ENCODE measurements at places on chromosomes 3 and 15.

DNA sequence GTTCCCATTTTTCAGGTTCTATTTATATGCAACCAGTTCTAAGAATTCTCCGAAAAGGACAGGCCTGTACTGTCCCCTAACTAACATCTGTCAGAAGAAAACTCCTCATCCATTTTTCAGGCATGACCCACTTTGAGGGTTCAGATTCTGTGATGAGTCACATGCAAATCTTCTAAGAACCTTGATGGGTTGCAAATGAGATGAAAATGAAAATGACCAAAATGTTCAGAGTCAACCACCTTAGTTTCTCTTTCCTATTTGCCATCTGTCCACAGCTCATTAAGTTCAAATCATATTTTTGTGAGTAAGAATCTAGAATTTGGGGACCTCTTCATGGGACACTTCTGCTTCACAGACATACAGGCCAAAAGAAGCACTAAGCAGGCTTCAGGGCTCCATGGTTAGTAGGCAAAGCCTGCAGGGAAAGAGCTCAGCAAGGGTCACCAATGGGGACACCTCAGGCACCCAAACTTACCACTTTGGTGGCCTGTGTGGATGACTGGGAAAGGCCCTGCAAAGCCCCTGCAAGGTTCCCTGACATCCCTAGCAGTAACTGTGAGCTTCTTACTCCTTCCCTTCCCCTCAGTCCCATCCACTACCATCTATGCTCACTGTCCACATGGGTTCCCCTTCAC is 122.0 kb downstream of the WDR76 start:
- no peak for DNase-seq

DNA sequence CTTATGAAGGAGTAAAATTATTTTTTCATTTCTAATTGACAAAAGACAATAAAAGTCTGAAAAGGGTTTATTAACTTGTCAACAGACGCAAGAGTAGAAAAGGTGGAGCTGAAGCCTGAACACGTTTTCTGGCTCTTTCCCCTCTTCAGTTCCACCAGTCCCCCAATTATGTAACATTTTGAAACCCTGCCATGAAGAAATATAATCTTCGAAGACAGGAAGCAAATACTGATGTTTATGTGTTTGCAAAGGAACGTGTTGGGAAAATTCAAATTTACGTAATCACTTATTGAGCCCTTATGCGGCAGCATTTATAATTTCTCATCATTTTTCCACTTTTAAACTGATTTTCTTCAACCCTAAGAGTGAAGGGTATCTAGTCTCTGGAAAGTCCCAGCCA is 767 bp downstream of the AP3S2 start:
- DNase-seq: no peak

DNA sequence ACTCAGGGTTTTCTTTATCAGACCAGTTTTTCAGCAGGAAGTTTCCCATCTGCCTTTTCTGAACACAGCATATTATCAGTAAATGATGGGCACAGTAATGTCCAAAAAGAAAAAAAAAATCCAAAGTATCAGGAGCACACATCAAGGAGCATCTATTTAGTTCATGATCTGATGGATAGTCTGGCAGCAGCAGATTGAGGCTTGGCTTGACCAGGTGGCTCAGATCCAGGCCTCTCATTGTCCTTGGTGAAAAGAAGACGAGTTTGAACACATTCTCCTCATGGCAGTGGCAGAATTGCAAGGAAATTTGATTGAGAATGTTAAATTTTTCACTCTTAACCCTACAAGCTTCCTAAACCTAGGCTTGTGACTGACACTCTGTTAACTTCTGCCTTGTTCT is 192.9 kb downstream of the OXSM start:
- no peak for DNase-seq

DNA sequence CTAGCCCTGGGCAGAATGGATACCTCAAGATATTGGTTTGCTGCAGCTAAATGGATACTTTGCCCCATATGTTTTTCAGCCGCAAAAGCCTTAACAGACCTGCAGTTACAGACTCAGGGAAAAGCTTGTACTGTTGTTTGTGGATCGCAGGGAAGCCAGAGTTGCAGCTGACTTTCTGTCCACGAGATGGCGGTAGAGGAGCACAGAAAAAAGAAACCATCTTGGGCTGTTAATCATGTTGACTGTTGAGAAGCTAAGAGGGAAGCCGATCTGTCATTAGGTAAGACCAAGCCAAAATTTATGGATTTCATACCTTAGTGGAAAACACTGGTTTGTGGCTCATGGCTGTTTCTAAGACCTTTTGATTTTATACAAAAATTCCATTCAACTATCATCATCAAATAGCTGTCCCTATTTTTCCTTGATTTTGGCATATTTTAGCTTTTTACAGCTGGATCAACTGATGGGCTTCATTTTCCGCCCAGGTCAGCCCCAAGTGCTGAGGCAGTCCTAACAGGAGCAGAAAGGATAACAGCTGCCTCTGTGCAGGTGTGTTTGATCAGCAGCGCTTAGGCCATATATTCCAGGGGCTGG is 205.7 kb upstream of the ZPLD1 start:
- DNase-seq: peak; percentile 97

DNA sequence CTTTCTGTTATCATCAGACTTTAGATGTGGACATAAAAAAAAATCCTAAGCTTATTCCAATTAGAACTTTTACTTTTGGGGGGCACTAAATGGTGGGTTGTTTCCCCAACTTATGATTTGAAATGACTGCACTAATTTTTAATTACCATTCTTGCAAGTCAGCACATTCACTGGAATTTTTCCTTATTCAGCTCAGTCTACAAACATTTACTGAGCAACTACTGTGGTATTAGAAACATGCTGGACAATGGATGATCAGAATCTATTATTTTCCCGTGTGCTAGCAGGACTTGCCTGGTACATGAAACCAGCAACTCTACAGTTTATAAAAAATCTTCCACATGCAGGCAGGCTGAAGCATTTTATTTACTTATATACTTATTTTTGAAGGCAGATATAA is 273.6 kb downstream of the FOXP1 start:
- DNase-seq: no peak

- no peak for DNase-seq
These were observed 35.5 kb downstream of the ATP8B4 start for GRCh38 chr15:50083424-50084025.

- DNase-seq: no peak
These were observed 514.3 kb upstream of the PPP2R3A start for GRCh38 chr3:135451037-135451785.

All from KBM-7 (cell line).